Peyer's patch (tissue), 4 donors: ENCODE measurements at places on chromosomes 16 and 17.

- H3K4me3 ChIP-seq: no peak overlapping the region
- H3K36me3 ChIP-seq: peaks cover 24% of the 10 kb centered on the region
- no peak overlapping the region for H3K27ac ChIP-seq
- no peaks in the 10 kb centered on the region for H3K4me1 ChIP-seq
- no peaks in the 10 kb centered on the region for H3K27me3 ChIP-seq
- no peak for DNase-seq
Measured at GRCh38 chr17:30208214-30208613, 27.3 kb downstream of the SLC6A4 start.

GRCh38 chr17:75636381-75637142 is 3.3 kb downstream of the SMIM5 start:
- H3K4me3 ChIP-seq: no peak overlapping the region
- H3K4me1 ChIP-seq: peaks cover 7% of the 10 kb centered on the region
- H3K27ac ChIP-seq: no peak overlapping the region
- no peaks in the 10 kb centered on the region for H3K27me3 ChIP-seq

DNA sequence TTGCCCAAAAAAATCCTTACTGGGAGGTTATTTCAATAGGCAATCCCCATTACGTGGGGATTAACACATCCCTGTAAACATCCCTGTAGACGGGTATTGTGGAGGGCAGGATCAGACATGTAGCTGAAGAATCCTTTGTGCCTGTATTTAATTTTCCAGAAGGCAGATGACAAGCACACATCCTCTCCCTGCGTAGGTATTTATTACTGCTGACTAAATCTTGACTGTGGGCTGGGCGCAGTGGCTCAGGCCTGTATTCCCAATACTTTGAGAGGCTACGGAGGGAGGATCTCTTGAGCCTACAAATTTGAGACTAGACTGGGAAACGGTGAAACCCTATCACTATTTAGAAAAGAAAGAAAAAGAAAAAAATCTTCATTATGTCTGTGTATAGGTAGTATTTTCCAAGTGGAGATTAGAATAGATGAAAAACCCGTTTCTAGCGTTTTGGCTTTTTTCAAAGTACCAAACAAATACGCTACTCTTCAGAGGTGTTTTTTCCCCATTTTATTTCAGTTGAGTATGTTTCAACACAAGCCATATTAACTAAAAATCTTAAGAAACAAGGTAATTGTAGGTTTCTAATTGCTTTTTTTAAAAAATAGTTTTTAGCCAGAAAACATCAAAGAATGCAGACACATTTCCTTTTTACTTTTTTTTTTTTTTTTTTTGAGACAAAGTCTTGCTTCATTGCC is 1.5 kb upstream of the MARF1 start:
- H3K4me1 ChIP-seq: peaks cover 1% of the 10 kb centered on the region
- H3K36me3 ChIP-seq: no peaks in the 10 kb centered on the region
- DNase-seq: no peak
- H3K4me3 ChIP-seq: no peak overlapping the region

DNA sequence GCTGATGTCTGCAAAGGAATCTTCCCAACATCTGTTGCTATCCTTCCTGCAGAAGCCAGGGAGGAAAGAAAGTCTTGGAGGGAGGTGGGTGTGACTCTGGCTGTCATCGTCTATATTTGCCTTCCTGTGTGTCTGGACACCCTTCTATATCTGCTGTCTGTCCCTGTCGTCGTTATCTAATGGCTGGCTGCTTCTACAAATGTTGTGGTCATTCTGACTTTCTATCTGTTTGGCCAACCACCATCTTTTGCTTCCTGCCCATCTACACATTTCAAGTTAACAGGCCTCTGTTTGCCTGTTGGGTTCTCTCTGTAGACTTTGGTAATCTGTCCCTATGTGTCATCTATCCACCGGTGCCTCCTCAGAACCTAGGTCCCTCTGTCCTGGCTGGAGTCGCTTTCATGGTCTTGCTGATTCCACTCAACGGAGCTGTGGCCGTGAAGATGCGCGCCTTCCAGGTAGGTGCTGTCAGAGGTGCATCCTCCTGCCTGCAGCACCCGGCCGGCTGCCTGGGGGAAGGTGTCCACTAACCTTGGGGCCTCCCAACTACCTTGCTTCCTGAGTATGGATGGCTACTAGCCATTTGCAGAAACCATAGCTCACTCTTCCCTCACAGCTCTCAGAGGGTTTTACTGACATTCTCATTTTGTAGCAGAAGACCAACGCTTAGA is 30.2 kb downstream of the ABCC3 start:
- no peak overlapping the region for H3K27ac ChIP-seq
- DNase-seq: no peak
- H3K4me1 ChIP-seq: peaks cover 15% of the 10 kb centered on the region
- H3K4me3 ChIP-seq: no peak overlapping the region
- H3K27me3 ChIP-seq: no peaks in the 10 kb centered on the region

DNA sequence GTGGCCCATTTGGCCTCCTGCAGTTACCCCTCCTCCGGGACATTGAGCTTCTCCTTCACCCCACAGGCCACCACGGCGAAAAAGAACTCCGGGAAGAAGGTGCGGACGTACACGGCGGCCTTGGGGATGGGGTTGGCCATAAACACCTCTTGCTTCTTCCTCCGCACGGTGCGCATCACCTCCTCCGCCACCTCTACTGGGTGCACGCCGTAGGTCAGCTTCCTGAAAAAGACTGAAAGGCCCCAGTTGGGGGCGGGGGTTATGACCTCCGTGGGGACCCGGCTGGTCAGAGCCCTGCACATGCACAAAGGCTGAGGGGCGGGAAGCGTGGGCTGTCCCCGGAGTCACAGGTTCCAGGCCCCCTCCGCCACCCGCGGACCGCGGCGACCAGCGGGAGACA is 19.9 kb downstream of the DHRS7C start:
- DNase-seq: no peak
- H3K27ac ChIP-seq: no peak overlapping the region
- no peaks in the 10 kb centered on the region for H3K27me3 ChIP-seq

GRCh38 chr17:43706235-43706634 is 44.5 kb upstream of the MEOX1 start:
- no peak overlapping the region for H3K27ac ChIP-seq
- H3K4me3 ChIP-seq: no peak overlapping the region
- no peak for DNase-seq
- no peaks in the 10 kb centered on the region for H3K36me3 ChIP-seq
- no peaks in the 10 kb centered on the region for H3K27me3 ChIP-seq
- no peaks in the 10 kb centered on the region for H3K4me1 ChIP-seq

DNA sequence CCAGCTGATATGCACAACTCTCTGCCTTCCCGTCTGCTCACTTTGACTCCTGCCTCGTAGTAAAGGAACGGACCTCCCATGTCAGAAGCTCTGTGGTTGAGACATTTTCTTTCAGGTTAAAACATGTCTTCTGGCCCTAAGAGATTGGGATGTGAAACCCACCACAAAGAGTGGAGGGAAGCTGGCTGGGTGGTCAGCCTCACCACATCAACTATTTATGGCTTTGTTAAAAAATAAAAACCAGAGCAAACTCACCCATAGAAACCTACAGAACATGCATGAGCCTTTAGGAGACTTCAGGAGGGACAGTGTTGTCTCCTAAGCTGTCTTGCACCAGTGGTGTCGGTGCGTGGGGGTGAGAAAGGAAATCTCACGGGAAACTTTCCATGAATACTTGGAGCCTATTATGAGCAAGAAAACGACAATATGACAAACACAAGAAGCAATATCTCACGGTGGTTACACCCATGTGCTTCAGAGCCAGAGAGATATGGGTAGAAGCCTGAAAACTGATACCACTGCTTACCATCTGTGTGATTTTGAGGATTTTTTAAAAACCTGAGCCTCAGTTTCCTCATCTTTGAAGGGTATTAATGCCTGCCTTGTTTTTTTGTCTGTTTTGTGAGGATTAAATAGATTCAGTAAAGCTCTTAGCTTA is 61.7 kb upstream of the XYLT1 start:
- DNase-seq: no peak
- H3K27ac ChIP-seq: no peak overlapping the region
- no peaks in the 10 kb centered on the region for H3K4me1 ChIP-seq
- no peaks in the 10 kb centered on the region for H3K36me3 ChIP-seq
- H3K4me3 ChIP-seq: no peak overlapping the region
- H3K27me3 ChIP-seq: no peaks in the 10 kb centered on the region

- peaks cover 72% of the 10 kb centered on the region for H3K4me1 ChIP-seq
- H3K27me3 ChIP-seq: no peaks in the 10 kb centered on the region
- peak overlapping the region; percentile 91 for H3K27ac ChIP-seq
- H3K36me3 ChIP-seq: no peaks in the 10 kb centered on the region
- H3K4me3 ChIP-seq: no peak overlapping the region
Measured at GRCh38 chr17:83085103-83085502, 5.7 kb downstream of the METRNL start.

- no peak for DNase-seq
- no peaks in the 10 kb centered on the region for H3K4me1 ChIP-seq
- no peak overlapping the region for H3K27ac ChIP-seq
- no peak overlapping the region for H3K4me3 ChIP-seq
- H3K36me3 ChIP-seq: no peaks in the 10 kb centered on the region
Measured at GRCh38 chr17:17352836-17353624, 49.9 kb downstream of the NT5M start.
